ENCODE measurements at places on chromosomes 1 and 21.

DNA sequence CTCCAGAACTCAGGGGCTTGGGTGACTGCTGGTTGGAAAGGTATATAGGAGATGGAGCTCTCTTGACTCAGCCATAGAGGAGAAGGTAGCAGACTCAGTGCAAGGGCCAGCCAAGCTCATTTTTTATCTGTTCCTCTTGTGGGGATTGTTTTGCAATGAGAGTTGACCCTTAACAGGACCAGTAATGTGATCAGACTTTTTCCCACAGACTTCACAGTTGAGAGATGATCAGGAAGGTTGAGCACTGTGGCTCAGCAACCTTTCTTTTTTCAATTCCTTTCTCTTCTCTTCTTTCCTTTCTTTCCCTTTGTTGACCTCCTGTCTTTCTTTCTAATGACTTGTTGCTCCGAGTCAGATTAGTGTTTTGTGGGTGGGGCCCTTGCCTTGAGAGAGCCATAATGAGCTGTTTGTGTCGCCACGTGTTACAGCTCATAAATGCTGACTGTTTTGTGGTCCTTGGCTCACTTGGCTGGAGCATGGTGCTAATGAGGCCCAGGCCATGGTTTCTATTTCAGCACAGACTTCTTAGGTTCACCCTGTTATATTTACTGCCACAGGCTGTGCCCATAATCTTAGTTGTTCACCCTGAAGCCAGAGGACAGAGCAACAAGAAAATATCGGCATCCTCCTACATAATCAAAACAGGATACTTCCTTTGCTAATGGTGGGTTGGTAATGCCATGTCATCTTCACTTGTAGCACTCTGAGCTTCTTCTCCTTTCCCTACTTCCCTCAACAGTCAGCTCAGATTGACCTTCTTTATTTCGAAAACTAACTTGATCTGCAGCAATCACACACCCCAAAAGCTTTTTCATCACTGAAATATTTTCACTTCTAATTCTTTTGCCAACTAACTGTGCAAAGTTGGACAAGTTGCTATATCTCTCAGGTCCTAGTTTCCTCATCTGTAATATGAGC, 13.9 kb downstream of the ADAM30 start:
- DNase-seq = no peak

GRCh38 chr21:44709426-44710293, 1.7 kb downstream of the TSPEAR start:
- DNase-seq = peak; percentile 72

- DNase-seq = no peak
These were observed 37.6 kb upstream of the CLIC4 start for GRCh38 chr1:24707687-24708086.

- no peak for DNase-seq
These were observed 871 bp upstream of the PSMA5 start for GRCh38 chr1:109427171-109427467.

GRCh38 chr1:8540971-8541370, 223.1 kb downstream of the SLC45A1 start:
- DNase-seq = no peak

DNA sequence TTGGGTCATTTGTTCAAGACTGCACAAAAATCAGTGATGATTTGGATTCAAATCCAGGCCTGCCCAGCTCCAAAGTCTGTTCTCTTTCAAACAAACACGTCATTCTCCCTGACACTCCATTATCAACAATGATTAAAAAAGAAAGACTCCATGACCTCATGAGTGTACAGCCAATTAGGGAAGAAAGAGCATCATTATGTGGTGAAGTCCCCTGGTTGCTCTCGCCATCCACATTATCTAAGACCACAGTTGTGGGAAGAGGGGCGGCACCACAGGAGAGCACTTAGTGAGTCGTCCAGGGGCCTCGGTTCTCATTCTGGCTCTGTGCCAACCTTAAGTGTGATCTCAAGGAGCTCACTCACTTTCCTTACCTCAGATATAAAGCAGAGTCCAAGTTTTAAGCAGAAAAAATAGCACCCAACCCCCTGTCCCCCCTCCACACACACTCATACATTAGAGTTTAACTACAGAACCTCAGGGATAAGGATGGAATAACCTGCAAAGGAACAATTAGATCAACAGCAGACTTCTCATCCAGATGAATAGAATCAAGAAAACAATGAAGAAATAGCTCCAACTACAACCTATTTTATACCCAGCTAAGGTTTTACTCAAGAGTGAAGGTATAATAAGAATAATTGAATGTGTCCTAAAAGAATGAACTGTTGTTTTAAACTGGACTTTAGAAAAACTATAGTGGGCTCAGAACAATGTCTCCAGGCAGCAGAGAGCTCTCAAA, 47.8 kb downstream of the COL6A1 start:
- DNase-seq = no peak

All from RWPE1 (cell line).